ENCODE measurements at places on chromosomes 12 and 14.

- no peak for DNase-seq
Observed at GRCh38 chr14:95026851-95027463, 130.4 kb downstream of the DICER1 start.

DNA sequence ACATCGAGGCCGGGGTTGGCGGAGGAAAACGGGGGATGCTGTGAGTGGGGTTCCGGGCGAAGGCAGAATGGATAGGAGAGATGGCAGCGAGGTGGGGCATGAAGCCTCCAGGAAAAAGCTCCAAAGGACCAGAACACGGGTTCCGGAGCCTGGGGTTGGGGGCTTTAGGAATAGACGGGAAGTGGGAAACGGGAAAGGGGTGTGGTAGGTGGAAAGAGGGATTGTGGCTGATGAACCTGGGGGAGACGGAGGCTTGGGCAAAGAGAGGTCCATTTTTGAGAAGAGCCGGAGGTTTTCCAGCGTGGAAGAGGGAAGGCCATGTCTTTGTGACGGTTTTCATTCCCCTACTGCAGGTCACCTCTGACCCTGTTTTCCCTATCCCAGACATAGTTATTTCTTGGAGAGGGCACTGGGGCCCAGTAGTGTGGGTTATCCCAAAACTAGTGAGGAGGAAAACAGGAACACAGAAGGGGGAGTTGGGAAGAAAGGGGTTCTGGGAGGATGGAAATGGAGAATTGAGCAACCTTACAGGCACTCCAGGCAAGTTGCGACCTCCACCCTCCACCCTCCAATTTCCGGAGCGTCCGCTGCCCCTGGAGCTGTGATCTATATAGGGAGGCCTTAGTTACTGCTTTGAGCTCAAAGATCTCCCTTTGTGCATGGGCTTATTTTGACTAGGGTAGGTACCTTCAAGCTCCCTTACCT, 1.1 kb downstream of the ATN1 start:
- no peak for DNase-seq

- DNase-seq: no peak
Observed at GRCh38 chr12:93272997-93273396, 104.7 kb upstream of the NUDT4 start.

DNA sequence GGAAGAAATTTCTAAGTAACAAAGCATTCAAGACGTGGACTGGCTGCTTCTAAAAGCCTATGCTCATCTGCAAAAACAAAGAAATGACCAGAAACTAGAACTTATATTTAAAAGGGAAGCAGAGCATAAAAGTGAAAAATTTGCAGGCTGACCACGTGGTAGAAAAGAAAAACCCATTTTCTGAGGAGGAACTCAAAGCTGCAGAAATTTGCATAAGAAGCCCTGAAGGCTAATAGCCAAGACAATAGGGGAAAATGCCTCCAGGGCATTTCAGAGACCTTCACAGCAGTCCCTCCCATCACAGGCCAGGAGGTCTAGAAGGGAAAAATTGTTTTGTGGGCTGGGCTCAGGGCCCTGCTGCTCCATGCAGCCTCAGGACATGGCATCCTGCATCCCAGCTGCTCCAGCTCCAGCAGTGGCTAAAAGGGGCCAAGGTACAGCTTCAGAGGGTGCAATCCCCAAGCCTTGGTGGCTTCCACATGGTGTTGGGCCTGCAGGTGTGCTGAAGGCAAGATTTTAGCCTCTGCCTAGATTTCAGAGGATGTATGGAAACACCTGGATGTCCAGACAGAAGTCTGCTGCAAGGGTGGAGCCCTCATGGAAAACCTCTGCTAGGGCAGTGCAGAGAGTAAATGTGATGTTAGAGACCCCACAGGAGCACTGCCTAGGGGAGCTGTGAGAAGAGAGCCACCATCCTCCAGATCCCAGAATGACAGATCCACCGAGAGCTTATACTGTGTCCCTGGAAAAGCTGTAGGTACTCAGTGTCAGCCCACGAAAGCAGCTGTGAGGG, 55.5 kb downstream of the CHGA start:
- DNase-seq: no peak

All from stimulated activated CD4-positive, alpha-beta T cell treated with anti-CD3 and anti-CD28 coated beads, Interleukin-1b, Interleukin-23, amount 100 ng/mL, for 4 hours (primary cell).